Anterior cingulate cortex (tissue), 58 donors: ENCODE measurements at places on chromosomes 12 and 14.

DNA sequence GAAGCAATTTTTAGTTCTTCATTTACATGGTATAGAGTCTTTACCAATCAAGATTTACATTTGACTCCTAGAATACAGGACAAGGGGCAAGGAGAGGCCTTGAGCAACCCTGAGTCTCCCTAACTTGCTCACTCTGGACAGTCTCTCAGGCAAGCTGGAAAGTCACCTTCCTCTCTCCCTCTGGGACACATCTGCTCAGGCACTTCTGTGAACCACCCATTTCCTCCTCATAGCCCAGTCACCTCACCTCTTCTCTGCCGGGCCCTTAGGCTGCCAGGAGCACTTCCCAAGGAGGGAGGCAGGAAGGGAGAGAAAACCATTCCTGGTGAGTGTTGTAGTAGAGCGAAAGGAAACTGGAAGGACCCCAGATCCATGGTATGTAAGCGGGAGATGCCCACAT is 202.8 kb downstream of the TTC7B start:
- no peak for DNase-seq

DNA sequence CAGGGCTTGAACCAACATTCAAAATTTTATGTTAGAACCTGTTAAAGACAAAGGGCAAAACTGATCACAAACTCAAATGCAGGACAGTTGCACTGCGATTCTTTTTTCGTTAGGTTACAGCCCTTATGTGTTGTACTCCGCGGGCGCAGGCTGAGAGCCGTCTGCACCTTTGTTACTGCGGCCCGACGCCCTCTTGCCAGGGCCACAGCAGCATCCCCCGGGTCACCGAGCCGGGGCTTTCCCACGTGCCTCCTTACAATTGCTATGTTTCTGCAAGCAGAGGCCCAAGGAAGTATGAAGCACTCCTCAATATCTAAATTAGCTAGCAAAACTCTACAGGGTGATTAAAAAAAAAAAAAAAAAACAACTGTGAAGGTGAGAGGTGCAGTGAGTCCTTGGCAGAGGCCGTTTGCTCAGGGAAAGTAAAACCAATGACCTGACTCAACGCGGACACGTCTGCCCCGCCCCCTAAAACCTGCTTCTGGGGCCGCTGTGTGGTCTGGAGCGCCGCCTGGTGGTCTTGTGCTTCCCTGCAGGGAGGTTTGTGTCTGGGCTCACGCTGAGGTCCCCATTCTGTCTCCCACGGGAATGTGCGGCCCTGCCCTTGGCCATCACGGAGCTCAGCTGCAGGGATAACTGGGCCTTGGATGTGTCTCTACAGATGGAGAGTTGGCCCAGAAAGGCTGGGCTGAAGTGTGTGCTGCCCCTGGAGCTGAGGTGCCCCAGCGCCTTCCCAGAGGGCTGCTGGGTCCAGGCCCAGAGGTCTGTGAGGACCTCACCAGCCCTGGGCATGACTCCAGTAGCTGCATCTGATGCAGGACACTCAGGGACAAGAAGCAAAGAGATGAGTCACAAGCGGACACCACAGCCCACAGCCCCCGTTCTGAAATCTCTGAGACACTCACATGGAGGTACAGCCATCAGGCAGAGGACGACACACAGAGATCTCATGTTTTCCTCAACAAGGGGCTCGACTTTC is 418.5 kb downstream of the TMEM121 start:
- DNase-seq = no peak

DNA sequence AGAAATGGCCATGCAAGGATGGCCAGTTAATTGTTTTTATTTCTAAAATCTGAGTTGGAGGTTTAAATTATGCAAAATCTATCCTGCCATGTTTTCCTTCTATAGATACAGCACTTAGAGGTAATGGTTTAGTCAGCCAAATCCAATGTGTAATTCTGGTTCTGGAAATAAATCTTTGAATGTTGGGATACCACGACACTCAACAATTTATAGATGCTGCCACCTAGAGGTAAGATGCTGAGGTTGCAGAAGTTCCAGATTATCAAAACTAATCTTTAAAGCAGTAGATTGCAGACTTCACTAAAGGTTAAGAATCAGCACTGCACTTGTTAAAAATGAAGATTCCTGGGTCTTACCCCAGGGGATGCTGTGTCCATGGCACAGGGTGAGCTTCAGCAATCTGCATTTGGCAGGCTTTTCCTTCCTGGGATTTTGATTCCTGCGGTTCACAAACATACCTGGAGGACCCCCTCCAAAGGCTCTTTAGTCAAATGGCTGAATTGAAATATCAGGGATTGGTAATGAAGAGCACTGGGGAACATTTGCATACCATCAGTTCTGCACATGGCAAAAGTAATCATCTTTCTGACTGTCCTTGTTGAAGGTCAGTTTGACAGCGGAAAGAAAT is 53.4 kb upstream of the ANO4 start:
- no peak for DNase-seq

GRCh38 chr14:101917413-101918017 is 46.9 kb upstream of the DYNC1H1 start:
- no peak for DNase-seq

DNA sequence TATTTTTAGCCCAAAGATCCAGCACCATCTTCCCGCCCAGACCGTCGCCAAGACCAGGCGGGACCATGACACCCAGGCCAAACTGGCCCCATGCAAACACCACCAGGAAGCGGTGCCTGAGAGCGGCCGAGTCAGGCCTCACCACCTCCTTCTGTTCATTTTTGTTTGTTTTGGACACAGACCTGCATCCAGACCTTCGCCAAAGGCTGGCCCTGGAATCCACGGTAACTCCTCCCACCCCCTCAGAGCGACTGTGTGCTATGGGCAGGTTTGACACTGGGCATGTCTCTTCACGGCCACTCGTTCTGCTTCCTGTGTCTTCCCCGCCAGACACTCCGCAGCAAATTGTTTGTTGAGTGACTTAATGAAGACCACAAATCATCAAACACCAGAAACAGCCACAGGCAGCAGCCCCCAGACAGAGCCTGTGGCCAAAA is 47.1 kb downstream of the NCOR2 start:
- DNase-seq = no peak

DNA sequence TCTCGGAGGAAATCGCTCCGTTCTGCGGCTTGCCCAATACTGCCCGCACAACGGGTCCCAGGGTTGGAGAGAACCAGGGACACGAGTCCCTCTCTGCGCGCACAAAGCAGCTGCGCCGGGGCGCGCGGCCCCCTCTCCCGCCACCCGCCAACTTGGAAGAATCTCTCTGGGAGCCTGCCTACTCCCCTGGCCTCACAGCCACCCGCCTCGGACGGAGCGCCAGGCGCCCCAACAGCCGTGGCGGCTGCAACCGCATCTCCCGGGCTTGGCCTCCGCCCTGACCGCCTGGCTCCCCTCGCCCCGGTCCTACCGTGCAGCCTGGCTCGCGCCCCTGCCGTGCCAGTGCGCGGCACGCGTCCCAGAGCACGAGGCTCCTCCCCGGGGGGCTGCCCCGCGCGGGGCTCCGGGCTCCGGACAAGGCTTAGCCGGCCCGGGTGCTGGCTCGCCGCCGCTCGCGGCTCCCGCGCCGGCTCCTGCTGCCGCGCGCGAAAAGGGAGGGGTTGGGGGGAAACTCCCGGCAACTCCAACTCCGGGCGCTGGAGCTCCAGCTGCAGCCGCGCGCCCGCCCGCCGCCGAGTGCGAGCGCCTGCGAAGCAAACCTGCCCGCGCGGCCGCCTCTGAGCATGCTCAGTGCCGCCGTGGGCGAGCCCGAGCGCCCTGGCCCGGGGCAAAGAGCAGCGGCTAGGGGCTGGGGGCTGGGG is at the start of gene STXBP6:
Gene STXBP6 (minus strand): TSS at position 580 of the 701 bp plus-strand sequence. CDS start 75,329 bp downstream, outside the sequence.
- DNase-seq = peak; percentile 77

- no peak for DNase-seq
These were observed at the start of gene HHIPL1 for GRCh38 chr14:99644723-99645544. Gene HHIPL1 (plus strand): TSS chr14:99645129. CDS start chr14:99645208, 79 bp downstream.
